GM20000 (cell line): ENCODE measurements at places on chromosomes 1 and 21.

GRCh38 chr1:53658489-53659230 is 80.3 kb downstream of the GLIS1 start:
- DNase-seq: no peak

DNA sequence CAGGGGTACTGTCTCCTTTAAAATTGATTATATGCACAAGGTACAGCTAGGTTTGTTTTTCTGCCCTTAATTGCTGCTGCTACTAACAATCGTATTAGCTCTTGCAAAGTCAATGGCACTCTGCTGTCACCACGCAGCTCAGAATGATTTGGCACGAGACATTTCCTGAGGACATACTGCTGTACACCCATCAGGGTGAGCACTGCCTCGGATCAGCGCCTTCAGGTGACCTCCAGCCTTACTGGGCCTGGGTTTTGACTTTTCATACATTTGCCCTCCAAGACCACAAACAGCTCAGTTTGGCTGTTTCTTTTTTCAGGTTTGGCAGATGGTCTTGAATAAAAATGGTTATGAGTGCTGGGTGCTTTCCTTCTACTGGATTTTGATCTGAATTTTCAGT is 110.9 kb downstream of the NTPCR start:
- no peak for DNase-seq

- peak; percentile 87 for DNase-seq
Observed at GRCh38 chr1:200738327-200738948, at the start of gene CAMSAP2. Gene CAMSAP2, plus strand, starts transcription at chr1:200738893. Its CDS starts 935 bp downstream, at chr1:200739828.

GRCh38 chr1:21586846-21587601 is 77.8 kb downstream of the ALPL start:
- no peak for DNase-seq

DNA sequence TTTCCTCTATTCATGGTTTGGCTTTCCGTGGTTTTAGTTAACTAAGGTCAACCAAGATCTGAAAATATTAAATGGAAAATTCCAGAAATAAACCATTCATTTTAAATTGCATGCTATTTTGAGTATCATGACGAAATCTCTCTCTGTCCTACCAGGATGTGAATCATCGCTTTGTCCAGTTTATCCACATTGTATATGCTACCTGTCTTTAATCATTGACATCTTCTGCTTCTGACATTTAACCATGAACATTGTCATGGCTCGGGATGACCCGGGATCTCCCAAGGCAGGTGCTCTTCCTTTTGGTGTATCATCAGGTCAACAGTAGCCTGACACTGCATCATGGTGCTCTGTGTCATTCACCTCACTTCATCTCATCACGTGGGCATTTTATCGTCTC is 125.5 kb upstream of the HNRNPU start:
- no peak for DNase-seq

- no peak for DNase-seq
Observed at GRCh38 chr1:24149866-24150233, 6.9 kb upstream of the IL22RA1 start.

GRCh38 chr1:118931876-118932275 is 56.3 kb downstream of the TBX15 start:
- DNase-seq: no peak

DNA sequence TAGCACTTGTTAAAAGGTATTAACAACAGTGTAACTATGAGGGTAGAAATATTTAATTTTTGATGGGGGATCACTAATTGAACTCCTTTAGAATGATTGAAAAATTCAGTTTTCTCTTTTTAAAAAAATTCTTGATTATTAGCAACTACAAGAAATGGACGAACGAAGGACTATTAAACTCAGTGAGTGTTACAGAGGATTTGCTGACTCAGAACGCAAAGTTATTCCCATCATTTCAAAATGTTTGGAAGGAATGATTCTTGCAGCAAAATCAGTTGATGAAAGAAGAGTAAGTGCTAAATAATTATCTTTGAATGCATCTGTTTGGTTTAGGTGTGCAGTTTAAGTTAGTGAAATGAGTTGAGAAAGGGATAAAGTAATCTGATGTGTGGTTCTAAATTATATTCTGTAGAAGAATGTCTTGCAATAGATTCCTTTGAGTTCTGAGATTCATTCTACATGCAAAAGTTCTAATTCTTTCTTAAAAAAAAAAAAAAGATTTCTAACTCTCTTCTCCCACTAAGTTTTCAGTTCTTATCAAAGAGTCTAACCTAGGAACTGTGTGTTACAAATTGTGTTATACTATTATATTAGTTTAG is 85.0 kb downstream of the FNBP1L start:
- DNase-seq: no peak

- DNase-seq: no peak
Observed at GRCh38 chr1:205260948-205261732, 33.4 kb downstream of the TMCC2 start.

DNA sequence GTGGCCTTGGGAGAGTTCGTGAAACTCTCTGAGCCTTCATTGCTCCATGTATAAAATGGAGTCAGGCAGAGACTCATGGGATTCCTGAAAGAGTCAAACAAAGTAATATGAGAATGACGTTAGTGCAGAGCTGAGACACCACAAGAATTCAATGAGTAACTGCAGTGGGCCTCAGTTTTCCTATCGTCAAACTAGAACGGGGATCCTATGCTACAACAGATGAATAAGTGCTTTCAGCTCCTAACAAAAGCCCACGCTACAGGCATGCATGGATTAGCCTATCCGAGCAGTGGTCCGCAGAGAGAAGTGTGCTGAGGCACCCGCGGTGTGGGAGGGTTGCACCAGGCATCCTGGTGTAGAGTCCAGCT is 124.7 kb downstream of the SYF2 start:
- no peak for DNase-seq

DNA sequence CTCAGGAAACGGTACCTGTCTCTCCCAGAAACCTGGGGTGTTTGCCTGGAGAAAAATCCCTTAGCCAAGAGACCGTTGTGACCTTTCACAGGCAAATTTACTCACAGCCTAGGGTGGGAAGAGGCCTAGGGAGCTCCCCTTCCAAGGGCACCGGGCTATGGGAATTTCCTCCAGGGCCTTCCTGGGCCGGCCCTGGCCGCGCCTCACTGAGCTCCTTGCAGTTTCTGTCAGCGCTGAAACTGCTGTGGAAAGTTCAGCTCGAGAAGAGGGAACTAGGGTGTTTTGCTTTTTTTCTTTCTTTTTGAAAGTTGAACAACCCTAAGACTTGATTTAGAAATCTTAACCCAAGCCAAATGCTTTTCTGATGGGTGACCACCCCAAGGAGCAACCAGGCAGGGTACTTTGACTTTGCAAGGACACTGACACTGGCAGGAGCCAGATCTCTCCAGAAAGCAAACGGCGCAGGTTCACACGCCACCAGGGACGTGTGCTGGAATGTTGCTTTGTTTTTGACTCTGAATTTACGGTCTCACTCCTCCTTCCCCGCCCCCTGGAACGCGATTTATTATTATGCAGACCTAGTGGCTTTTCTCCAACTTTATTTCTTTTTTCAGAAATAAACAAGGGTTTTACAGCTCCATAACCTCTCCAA is 229.6 kb upstream of the JUN start:
- DNase-seq: peak; percentile 24

- DNase-seq: no peak
Observed at GRCh38 chr1:209491897-209492296, 91.6 kb upstream of the CAMK1G start.

GRCh38 chr1:1974834-1975233 is 28.8 kb downstream of the CFAP74 start:
- DNase-seq: no peak

- no peak for DNase-seq
Observed at GRCh38 chr1:178484698-178485225, 12.0 kb downstream of the CLEC20A start.

DNA sequence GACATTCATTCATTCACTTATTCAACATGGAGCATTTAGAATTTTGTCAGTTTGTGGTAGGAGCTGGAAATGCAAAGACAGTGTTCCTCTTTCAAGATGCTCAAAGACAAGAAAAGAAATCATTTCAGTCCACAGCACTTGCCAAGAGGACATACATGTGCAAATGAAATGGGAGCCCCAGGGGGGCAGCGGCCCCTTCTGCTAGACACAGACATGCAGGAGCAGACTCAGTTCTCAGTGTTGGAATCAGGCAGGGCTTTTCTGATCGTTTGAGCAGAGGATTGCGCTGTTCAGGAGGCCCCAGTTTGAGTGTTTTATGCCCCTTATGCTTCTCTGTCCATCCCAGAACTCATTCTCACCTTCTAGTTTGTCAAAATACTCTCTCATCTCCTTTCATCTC is 35.6 kb upstream of the VASH2 start:
- no peak for DNase-seq

- DNase-seq: no peak
Observed at GRCh38 chr21:34553151-34553952, 41.3 kb upstream of the KCNE1 start.

- DNase-seq: no peak
Observed at GRCh38 chr1:96840396-96840795, 118.8 kb downstream of the PTBP2 start.

DNA sequence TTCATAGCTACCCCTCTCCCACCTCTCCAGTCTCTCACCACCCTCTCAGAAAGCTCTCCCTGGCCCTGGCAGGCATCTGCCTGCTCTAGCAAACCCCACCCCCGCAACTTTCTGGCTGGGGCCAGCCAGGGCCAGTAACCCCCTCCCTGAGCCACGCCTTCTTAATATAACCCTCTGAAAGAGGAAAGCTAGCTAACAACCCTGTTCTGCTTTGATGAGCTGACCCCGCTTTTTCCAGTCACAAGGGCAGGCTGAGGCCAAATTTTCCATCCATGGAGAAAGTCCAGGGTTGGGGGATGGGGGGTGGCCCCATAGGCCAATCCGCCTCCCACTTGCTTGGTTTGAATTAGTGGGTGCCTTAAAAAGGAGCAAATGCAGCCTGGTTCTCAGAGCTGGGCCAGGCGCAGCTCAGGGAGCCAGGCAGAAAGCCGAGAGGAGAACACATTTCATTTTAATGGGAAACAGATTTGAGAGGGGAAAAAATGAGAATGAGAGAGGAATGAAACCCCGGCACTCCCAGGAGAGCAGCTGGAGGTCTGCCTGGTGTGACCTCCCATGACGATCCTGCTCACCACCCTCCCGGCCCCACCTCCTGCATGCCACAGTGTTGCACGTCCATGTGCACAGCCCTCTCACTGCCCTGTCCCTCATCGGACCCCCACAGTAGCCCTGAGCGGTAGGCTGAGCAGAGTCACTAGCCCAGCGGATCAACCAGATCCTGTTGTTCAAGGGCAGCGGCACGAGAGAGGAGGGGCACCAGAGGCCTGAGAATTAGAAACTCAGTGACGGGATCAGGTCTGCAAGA is 62.3 kb downstream of the OPTC start:
- no peak for DNase-seq

DNA sequence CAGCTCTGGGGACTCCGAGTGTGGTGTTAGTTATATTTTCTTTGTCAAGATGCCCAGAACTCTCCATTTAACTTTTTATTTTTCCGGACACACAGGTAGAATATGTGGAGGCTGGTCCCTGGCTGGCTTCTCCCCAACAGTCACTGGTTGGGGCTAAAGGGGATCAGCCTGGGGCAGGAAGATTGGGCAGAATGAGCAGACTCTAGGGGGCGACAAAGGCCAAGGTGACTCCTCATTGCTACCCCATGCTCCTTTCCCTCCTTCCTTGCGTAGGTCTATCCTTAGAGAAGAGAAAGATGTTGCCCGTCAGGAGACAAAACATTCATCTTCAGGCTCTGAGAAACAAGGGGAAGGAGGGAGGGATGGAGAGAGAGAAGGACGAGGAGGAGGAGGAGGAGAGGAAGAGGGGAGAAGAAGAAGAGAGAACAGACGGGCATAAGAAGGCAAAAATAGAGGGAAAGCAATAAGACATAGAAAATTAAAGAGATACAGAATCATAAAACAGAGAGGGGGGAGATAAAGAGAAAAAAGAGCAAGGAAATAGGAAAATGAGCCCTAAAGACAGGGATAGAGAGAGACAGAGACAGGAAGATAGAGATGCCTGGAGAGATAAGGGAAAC is 89.9 kb downstream of the FOXD2 start:
- DNase-seq: no peak

DNA sequence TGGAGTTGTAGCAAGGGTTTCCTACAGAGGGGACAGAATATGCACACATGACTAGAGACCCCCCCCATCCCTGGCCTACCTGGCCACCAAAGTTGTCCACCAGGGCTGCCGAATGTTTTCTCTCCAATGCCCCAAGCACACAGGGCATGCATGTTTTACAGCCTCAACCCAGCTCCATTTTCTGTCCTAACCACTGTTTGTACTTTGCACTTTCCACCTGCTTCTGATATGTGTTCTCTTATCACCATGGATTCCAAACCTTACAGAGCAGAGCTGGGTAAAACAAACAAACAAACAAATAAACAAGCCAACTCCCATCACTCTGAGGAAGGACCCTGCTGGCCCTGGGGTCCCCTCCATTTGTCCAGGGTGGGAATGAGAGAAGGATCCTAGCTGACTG is 27.3 kb downstream of the CLIC6 start:
- no peak for DNase-seq

DNA sequence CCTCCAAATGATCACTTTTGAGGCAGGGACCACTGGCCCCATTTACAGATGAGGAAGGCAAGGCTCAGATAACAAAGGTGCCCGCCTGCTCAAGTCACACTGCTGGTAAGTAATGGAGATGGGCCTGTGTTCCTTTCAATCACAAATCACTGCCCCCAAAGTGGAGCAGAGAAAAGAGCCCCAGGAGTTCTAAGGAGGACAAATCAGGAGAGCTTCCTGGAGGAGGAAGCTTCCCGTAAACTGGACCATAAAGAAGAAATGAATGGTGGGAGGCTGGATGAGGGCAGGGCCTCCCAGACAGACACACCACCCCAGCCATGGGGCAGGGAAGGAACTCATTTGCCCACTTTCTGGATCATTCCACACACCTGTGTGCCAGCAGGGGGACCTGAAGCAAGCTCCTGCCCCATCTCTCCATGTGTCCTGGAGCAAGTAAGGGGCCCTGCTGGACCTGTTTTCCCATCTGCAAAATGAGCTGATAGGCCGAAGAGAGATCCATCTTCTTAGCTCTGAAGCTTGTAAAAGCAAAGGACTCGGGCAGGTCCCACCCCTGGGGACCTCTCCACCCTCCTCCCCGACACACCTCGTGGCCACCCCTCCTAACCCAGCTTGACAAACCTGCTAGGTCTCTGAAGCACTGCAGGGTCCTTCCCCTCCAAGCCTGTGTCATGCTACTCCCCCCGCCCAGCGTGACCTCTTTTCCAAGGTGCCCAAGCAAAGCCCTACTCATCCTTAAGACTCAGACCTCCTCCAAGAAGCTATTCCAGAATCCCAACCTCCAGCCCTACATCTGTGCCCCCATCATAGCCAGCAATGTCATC is 5.5 kb downstream of the LAPTM5 start:
- DNase-seq: no peak

GRCh38 chr1:97849345-97850340 is 71.2 kb downstream of the DPYD start:
- peak; percentile 12 for DNase-seq

GRCh38 chr1:107750364-107750959 is 214.5 kb downstream of the VAV3 start:
- DNase-seq: peak; percentile 19

- DNase-seq: no peak
Observed at GRCh38 chr1:241964550-241965282, 7.1 kb downstream of the BECN2 start.
